ENCODE measurements at places on chromosomes 3 and 15. TPM values are rescaled to one million over a fixed set of nuclear protein-coding genes. Genes with fewer than 3 reads are reported as not detected.

STAB1 gene
- 837 TPM for total RNA-seq

DNA sequence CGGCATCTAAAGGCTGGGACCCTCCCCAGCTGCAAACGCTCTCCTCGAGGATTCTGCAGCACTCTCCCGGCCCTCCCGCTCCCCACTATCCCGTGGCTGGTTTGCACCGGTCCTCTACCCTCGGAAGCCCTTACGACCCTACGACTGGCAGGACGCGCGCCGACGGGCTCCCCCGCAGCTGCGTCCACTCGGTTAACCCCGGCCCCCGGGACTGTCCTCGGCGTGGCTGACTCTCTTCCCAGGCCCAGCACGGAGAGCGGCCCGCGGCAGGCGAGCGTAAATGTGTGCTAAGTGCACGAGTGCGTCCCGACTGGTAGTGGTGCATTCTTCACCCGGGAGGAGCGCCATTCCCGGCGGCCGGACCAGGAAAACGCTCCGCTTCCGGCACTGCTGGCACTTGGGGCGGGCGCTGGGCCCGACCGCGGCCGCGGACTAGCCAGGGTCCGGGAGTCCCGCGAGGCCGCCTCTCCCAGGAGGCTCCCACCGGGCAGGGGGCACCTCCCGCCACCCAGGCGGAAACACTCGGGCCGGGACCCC is 508 bp downstream of the GORASP1 start:
- peak overlapping the region; percentile 96 for H3K4me3 ChIP-seq
- DNase-seq = no peak
- H3K27me3 ChIP-seq = no peaks in the 10 kb centered on the region

DNA sequence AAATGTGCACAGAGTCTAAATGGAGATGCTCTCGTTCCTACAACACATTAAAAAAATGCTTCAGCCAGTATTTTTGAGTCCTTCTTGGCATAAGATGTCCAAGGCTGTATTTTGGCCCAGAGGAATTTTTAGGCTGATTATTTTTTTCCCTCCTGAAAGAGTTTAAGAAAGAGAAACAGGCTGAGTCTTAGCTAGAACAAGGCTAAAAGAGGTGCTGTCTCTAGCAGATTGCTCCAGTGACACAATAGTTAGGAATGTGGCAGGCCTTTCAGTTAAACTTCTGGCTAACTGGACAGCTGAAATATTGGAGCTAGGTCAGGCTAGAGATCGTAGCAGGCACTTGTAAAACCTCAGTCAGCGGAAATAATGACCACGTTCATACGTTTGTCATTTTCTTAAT is 271.4 kb upstream of the RARB start:
- peak overlapping the region; percentile 32 for H3K4me3 ChIP-seq
- peak overlapping the region; percentile 20 for H3K27ac ChIP-seq
- no peaks in the 10 kb centered on the region for H3K27me3 ChIP-seq
- H3K36me3 ChIP-seq = no peaks in the 10 kb centered on the region
- H3K4me1 ChIP-seq = no peaks in the 10 kb centered on the region

DNA sequence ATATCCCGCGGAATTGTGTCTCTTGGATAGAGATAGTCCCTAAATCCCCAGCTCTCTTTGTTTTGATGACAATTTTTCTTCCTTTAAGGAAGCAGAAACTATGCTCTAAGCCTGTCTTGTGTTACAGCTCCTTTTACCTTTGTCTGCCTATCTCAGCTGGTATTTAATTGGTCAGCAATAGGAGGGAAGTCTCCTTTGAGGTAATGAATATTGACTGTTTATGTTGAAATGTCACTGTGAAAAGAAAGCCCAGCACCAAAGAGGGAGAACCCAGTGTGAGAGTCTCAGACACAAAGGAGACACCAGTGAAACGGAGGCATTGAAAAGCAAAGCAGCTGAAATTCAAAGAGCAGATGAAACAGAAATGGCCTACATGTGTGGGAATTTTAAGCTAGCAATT is 372.6 kb downstream of the NR2F2 start:
- no peaks in the 10 kb centered on the region for H3K4me1 ChIP-seq
- no peaks in the 10 kb centered on the region for H3K36me3 ChIP-seq
- no peaks in the 10 kb centered on the region for H3K27me3 ChIP-seq
- no peak overlapping the region for H3K4me3 ChIP-seq

GRCh38 chr3:189721873-189722665 is 90.9 kb downstream of the TP63 start:
- no peaks in the 10 kb centered on the region for H3K27me3 ChIP-seq
- H3K4me3 ChIP-seq = no peak overlapping the region
- no peak overlapping the region for H3K27ac ChIP-seq
- no peaks in the 10 kb centered on the region for H3K36me3 ChIP-seq
- H3K4me1 ChIP-seq = no peaks in the 10 kb centered on the region

GRCh38 chr15:89385596-89386331 is 51.1 kb upstream of the POLG start:
- DNase-seq = no peak
- no peaks in the 10 kb centered on the region for H3K27me3 ChIP-seq
- no peak overlapping the region for H3K27ac ChIP-seq
- H3K4me3 ChIP-seq = no peak overlapping the region
- H3K4me1 ChIP-seq = no peaks in the 10 kb centered on the region
- no peaks in the 10 kb centered on the region for H3K36me3 ChIP-seq
